Activated T-cell treated with anti-CD3 and anti-CD28 coated beads, Interleukin-2, amount 50 U/mL, for 72 hours (primary cell): ENCODE measurements at places on chromosomes 3 and 15. TPM values are rescaled to one million over a fixed set of nuclear protein-coding genes. Genes with fewer than 3 reads are reported as not detected.

DNA sequence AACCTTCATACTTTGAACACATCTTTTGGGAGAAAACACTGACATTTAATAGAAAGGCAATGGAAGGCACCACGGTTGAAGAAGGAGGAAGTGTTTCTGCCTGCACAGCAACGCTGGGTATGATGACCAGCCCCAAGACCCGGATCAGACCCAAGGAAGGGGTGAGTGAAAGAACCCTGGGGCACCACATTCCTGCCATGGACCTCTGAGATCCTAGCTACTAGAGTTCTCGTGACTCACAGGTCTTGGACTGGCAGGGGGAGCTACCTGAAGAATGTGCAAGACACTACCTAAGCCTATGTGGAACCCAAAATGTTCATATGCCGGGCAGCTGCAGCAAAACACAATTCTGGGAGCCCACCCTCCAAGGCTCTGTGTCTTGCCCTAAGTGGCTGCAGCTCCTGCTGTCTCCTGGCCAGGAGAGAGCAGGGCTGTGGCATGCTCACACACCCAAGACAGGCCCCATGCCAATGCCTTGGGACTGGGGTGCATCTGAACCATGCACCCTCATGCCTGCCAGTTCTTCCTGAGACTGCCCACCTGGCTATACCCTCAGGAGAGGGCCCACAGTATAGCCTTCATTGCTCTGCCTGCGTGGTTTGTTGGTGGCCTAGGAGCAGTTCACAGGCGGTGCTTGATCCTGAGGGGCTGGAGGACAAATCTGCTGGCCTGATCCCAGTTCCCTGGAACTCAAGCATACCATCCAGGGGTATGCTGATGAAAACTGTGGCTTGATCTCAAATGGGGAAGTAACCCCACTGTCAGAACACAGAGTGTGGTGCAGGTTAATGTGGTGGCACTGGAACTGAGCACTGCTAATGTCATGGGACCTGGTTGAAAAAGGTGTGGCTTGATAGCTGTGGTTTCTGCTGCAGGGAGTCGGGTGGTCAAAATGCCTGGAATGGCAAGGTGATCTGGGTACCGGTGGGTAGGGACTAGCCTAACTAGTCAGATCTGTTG, 353.3 kb upstream of the ARHGEF26 start:
- no peak for DNase-seq

GRCh38 chr15:31270767-31271166, 55.9 kb upstream of the KLF13 start:
- DNase-seq, result no peak

DNA sequence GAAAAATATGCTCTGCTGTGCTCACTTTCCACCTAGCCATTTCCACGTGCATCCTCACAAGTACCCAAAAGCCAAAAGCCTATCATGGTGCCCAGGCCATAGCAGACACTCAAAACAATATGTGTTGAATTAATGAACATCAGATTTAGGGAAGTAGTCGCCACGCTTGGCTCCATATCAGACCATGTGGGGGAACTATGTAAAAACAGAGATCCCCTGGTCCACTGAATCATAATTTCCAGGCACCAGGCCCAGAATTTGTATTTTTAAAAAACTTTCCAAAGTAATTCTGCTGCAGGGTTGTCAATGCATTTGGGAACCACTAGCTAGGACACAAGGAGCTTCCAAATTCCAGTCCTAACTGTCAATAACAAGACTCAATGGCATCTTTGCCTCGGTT, 77.3 kb downstream of the CNTN3 start:
- DNase-seq, result no peak

Gene KBTBD13
- total RNA-seq, result not detected

GRCh38 chr15:39247574-39247973, 333.3 kb upstream of the THBS1 start:
- no peak for DNase-seq
